ENCODE measurements at places on chromosomes 5 and 9.

DNA sequence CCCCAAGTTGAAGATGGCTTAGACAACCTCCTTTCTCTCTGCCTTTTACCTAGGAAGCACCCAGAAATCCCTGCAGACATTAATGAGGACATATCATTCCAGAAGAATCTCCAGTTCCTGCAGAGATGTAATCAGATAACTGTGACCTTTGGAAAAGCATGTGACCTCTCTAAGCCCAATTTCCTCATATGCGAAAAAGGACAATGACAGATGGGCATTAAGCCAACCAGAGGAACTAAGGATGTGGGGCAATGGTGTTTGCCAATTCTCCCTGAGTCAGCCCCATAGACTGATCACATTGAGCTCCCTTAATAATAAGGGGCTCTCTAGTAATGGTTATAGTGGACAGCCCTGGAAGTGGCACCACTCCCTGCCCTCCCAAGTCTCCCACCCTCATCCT lies 10.1 kb upstream of the FOXI1 start:
- DNase-seq: no peak

- DNase-seq: no peak
These were observed 266.5 kb upstream of the ADAMTS16 start for GRCh38 chr5:4873652-4874051.

DNA sequence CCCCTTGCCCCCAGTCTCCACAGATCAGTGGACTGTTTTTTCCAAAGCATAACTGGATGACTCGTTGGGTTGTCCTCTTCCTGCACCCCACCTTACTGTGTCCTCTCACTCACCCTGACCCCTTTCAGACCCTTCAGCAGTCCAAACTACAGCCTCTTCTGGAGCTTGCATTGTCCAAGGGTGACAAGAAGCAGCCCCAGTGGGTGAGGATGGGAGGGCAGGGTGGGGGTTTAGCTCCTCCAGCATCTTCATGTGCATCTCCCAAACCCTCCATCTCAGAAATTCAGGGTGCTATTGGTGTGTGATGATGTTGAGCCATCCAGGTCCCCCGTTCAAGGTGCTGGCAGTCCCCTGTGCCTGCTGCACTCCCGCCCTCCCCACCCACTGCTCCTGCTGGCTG lies 62.4 kb upstream of the COL15A1 start:
- no peak for DNase-seq

DNA sequence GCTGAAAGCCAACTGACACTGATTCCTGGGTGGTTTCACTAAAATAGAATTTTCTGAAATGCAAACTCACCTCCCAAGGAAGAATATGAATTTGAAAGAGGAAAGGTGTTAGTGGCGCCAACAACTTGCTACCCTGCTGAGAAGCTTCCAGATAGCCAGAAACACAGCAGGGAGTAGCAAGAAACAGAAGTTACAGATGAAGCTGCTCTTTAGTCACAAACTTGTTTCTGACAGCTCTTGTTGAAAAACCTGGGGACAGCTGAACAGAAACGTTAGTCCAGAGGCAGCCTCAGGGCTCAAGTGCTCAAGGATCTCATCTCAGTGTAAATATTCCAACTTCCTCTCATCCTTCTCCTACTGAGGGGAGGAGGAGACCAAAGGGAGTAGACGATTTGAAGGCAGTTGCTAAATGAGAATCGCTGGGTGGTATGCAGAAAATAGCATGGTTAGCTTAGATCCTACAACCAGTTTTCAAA lies 184.1 kb downstream of the PDE4D start:
- DNase-seq: no peak

DNA sequence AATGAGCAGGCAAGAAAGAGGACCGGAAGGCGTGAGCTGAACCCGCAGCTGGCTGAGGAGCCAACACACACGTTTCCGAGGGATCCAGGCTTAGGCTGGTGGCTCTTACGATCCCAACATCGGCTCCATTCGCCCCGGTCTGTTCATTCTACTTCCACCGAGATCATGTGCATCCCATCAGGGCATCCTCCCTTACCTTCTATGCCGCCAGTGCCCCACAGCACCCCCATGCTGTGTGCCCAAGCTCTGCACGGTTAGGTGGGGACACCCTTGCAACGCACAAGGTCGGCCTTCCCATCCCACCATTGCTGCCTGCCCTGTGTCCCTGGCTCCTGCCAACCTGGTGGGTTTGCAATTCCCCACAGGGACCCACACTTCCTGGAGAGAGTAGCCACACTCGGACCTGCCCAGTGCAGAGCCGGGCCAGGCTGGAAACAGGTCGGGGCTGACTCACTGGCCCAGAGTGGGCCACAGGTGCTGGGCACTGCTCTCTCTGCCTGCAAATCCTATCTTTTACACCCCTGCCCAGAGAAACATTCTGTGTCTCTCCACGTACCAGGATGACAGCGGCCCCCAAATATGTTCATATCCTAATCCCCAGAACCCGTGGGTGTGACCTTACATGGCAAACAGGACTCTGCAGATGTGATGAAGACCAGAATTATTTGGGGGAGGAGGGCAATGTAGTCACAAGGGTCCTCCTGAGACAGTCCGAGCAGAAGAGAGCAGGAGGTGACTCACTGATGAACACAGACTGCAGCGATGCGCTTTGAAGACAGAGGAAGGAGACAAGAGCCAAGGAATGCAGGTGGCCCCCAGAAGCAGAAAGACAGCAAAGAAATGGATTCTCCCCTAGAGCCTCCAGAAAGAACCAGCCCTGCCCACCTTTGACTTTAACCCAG lies 182.2 kb downstream of the AUH start:
- no peak for DNase-seq

- DNase-seq: no peak
These were observed 205.6 kb downstream of the C9orf50 start for GRCh38 chr9:129414993-129415941.

- peak; percentile 17 for DNase-seq
These were observed 110.4 kb downstream of the TRPM6 start for GRCh38 chr9:74777136-74777879.

- no peak for DNase-seq
These were observed 1.6 kb upstream of the MGAT1 start for GRCh38 chr5:180804129-180804618.

DNA sequence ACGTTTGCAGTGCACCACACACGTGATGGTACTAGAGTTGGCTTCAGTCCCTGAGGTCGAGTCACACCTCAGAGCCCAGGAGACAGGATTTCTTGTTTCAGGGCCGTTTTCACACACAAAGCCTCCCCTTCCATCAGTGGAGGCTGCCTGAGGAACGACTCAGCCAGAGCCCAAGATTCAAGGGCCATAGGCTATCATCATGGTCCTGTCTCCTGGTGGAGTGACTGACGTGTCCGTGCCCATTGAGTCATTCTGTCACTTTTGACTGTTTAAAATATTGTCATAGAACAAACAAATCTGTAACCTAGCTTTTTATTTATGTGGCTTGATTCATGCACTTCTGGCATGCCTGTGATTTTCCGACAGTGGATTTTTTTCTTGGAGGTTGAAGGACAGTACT lies 28.3 kb downstream of the CAMK2A start:
- DNase-seq: no peak

DNA sequence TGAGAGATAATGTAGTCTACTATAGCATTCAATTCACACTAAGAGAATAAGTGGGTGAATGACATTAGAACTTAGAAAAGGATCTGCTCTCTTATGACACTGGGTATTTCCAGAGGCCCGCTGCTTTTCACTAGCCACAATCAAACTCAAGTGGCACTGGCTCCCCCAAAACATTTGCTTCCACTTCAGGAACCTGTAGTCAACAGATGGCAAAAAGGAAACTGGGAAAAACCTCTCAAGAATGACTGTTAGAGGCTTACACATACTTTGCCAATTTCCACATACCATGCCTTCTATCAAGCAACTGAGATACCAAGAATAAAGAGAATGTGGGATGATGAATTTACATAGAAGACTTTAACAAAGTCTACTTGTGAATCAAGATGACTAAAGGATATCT lies 11.2 kb downstream of the POC5 start:
- no peak for DNase-seq

Measured in T1000 (cell line).